ENCODE measurements at places on chromosomes 5 and 9. TPM values are rescaled to one million over a fixed set of nuclear protein-coding genes. Genes with fewer than 3 reads are reported as not detected.
A peak's percentile ranks its signal among the peaks of the same experiment; 100 is the strongest.

- H3K4me3 ChIP-seq: no peak overlapping the region
- peaks cover 24% of the 10 kb centered on the region for H3K36me3 ChIP-seq
- DNase-seq: no peak
- H3K27me3 ChIP-seq: peaks cover 4% of the 10 kb centered on the region
- H3K4me1 ChIP-seq: peaks cover 32% of the 10 kb centered on the region
- H3K27ac ChIP-seq: no peak overlapping the region
Observed at GRCh38 chr9:37939575-37940095, 35.7 kb upstream of the SLC25A51 start.

DNA sequence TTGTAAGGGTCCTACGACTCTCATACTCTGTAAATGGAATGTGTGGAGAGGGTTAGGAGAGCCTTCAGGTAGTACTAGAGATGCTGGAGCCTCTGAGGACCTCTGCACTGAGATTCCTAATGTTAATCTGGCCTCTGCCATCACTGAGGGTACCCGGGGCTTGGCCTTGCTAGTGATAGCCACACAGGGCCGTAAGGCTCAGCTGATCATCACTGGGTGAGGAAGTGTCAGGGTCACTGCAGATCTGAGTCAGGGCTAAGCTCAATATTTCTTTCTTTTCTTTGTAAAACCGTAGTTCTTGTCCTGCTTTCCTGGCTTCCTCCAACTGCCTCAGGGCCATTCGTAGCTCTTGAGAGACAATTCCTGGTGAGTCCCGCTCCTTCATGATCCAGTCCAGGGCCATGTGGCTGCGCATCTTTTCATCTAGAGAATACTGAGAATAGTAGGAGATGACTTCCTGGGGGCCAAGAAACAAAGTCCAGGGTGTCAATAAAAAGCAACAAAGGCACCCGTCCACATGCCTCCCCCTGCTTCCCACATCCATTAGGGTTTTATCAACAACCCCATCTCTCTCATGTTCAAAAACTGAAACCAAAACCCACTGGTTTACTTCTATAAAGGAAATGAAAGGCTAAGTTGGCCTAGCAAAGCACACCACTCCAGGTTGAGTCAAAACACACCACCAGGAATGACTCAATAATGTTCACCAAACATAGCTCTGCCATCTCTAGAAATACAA is 47.7 kb downstream of the LIX1 start:
- H3K27me3 ChIP-seq: no peaks in the 10 kb centered on the region
- no peak for DNase-seq
- H3K4me3 ChIP-seq: no peak overlapping the region
- peaks cover 2% of the 10 kb centered on the region for H3K4me1 ChIP-seq
- H3K36me3 ChIP-seq: no peaks in the 10 kb centered on the region

DNA sequence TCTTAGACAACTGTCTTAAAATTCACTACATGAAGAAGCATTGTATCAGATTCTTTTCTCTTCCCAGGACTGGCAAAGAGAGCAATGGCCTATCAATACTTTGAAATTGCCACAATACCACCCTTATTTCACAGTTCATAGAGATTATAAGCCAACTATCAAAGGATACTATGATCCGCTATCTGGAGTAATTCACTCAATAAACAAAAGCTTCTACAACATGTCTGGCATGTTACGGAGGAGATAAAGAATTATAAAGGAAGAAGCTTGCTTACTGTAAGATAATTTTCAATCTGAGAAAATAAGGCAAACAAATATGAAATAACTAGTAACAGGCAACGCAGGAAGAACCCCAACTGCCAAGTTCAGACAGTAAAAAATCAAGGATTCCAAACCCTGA is 114.8 kb downstream of the GNAQ start:
- peaks cover 2% of the 10 kb centered on the region for H3K36me3 ChIP-seq
- peaks cover 20% of the 10 kb centered on the region for H3K4me1 ChIP-seq
- no peak for DNase-seq
- H3K27ac ChIP-seq: no peak overlapping the region
- no peak overlapping the region for H3K4me3 ChIP-seq

DNA sequence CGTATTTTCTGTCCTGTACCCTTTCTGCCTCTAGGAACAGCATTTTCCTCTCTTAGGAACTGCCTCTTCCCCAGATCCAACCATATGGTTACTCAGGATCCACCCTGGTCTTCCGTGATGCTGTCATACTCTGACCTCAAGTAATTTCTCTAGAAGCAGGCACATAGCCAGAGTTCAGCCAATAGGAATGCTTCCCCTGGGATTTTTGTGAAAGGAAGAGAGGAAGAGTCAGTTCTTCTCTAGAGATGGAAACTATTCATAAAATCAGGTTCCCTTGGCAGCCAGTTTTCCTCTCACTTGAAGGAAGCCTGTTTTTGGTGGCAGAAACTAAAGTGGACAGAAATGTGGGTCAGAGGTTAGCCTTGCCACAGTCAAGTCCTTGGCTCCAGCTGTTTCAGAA is 400.1 kb upstream of the PCSK5 start:
- H3K4me1 ChIP-seq: peaks cover 4% of the 10 kb centered on the region
- no peak overlapping the region for H3K27ac ChIP-seq
- H3K4me3 ChIP-seq: no peak overlapping the region
- DNase-seq: no peak

- peaks cover 46% of the 10 kb centered on the region for H3K4me1 ChIP-seq
- no peak overlapping the region for H3K4me3 ChIP-seq
- H3K27ac ChIP-seq: peak overlapping the region; percentile 74
- H3K36me3 ChIP-seq: peaks cover 74% of the 10 kb centered on the region
- H3K27me3 ChIP-seq: peaks cover 9% of the 10 kb centered on the region
Observed at GRCh38 chr9:36207546-36208012, 16.9 kb downstream of the CLTA start.

GRCh38 chr9:88737031-88737430 is 202.1 kb downstream of the NXNL2 start:
- H3K4me3 ChIP-seq: no peak overlapping the region
- H3K27me3 ChIP-seq: no peaks in the 10 kb centered on the region
- no peak overlapping the region for H3K27ac ChIP-seq
- H3K4me1 ChIP-seq: no peaks in the 10 kb centered on the region
- no peak for DNase-seq

GRCh38 chr9:4837261-4838188 is 44.8 kb downstream of the RCL1 start:
- DNase-seq: no peak
- H3K4me1 ChIP-seq: peaks cover 6% of the 10 kb centered on the region
- H3K27ac ChIP-seq: no peak overlapping the region
- H3K36me3 ChIP-seq: peaks cover 7% of the 10 kb centered on the region
- H3K4me3 ChIP-seq: no peak overlapping the region

DNA sequence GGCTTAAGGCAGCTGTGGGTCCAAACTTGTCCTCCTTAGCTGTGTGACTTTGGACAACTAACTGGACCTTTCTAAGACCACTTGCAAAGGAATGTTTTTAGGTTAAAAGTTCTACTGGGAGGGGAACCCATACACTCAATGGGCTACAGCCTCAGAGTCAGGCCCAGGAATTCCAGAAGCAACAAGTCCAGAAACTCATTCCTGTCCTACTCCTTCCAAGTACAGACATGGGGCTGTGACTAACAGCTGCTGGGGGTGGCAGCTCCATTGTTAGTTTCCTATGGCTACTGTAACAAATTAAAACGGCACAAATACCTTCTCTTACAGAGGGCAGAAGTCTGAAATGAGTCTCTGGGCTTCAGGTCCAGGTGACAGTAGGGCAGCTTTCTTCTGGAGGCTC is 12.4 kb upstream of the AKNA start:
- no peak for DNase-seq
- peaks cover 18% of the 10 kb centered on the region for H3K4me1 ChIP-seq
- H3K4me3 ChIP-seq: no peak overlapping the region
- no peak overlapping the region for H3K27ac ChIP-seq
- peaks cover 6% of the 10 kb centered on the region for H3K27me3 ChIP-seq
- no peaks in the 10 kb centered on the region for H3K36me3 ChIP-seq

IQGAP2 gene
- 43.4 TPM for total RNA-seq
